Kidney glomerular epithelial cell (primary cell): ENCODE measurements at places on chromosomes 6 and 20.

GRCh38 chr20:39660226-39660625 is 698.1 kb downstream of the DHX35 start:
- peak; percentile 36 for DNase-seq

DNA sequence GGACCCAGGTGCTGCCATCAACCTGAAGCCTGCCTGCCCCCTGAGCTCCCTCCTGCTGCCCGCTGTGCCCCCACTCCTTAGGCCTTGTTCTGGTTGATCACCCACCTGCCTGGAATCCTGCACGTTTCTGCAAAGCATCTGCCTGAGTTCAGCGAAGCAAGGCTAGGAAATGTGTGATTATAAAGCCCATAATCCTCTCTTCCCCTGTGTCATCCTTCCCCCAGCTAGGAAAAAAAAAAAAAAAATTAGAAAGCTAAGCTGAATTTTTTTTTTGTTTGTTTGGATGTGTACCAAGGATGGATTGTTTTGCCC is 93.2 kb downstream of the FOXA2 start:
- peak; percentile 65 for DNase-seq

DNA sequence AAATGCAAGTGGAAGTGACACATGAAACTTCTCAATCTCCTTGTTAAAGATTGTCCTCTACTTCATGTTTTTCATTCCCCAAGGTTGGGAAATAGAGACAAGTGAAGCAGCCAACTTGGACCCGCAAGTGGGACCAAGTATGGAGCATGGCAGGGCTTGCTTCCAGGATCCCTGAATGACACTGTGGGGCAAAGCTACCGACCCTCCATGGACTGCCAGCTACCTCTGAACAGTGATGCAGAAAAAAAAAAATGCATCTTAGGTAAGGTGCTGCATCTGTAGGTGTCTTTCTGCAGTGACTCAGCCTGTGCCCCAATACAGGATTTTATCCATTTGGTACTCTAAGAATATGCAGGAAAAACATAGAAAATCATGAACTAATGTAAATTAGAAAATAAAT is 119.1 kb upstream of the ENPP5 start:
- no peak for DNase-seq

DNA sequence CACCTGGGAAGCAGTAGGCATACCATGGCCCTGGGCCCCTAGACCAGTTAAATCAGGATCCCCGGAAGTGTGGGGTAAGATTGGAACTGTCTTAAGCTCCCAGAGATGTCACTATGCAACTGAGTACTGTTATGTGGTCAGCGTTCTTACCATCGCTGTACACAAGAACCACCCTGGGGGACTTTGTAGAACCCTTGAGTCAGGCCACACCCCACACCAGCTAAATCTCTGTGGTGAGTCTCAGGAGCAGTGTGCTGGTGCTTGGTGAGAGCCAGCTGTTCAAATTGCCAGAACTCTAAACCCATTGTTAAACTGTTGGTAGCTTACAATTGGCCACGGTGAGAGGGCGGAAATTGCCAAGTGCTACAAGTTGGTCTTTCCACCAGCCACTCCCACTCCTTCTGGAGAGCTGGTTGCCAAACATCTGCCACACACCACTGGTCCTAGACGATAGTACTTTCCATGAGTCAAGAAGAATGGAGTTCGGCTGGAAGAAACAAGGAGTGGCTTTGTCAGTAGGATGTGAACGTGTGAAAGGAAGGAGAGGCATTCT is 80.5 kb upstream of the SYNDIG1 start:
- no peak for DNase-seq

DNA sequence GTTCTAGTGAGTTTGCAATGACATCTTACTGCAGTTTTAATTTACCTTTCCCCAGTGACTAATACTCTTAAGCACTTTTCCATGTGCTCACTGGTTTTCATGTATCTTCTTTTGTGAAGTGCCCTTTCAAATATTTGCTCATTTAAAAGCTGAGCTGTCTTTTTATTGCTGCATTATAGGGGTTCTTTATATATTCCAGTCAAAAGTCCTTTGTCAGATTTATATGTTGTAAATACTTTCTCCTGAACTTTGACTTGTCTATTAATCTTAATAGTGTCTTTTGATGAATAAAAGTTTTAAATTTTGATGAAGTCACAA is 50.2 kb upstream of the ELOVL5 start:
- no peak for DNase-seq

GRCh38 chr6:29793036-29793356 is 34.6 kb upstream of the HLA-G start:
- DNase-seq: no peak
